ENCODE measurements at places on chromosomes 11 and 22. TPM values are rescaled to one million over a fixed set of nuclear protein-coding genes. Genes with fewer than 3 reads are reported as not detected.

GRCh38 chr22:19876941-19877625, 22.4 kb upstream of the GNB1L start:
- H3K4me1 ChIP-seq, result peaks cover 7% of the 10 kb centered on the region
- H3K36me3 ChIP-seq, result no peaks in the 10 kb centered on the region
- DNase-seq, result peak; percentile 12
- no peak overlapping the region for H3K27ac ChIP-seq
- H3K4me3 ChIP-seq, result no peak overlapping the region

Gene TRPC6
- total RNA-seq, result 0.27 TPM

- no peak overlapping the region for H3K4me3 ChIP-seq
- no peaks in the 10 kb centered on the region for H3K4me1 ChIP-seq
- H3K27ac ChIP-seq, result no peak overlapping the region
- no peaks in the 10 kb centered on the region for H3K27me3 ChIP-seq
- DNase-seq, result no peak
Measured at GRCh38 chr11:65927904-65928397, 8.7 kb downstream of the DRAP1 start.

Gene LGALS1
- 50.7 TPM for total RNA-seq

Gene LDHAL6A
- total RNA-seq, result not detected

DNA sequence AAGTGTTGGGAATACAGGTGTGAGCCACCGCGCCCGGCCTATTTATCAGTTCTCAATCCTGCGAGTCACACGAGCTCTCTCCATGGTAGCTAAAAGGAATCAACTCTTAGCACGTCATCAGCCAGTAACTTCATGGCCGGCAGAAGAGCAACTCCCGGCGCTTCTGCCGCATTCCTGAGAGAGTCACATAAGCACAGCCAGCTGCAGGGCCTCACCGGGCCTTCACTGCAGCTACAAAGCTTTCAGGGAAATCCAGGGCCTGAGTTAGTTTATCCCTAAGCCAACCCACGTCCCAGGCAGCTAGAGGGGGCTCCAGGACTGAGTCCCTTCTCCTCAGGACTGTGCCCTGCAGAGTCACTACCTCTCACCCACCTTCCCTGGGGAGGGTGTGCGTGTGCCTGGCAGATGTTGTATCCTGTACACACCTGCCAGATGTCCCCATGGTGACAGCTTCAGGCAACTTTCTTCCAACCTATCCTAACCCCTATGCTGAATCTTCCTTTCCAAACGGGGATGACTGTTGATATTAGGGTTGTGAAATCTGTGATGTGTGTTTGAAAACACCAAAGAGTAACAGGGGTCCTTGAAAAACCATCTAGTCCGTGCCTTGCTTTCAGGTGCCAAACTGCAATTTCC, 45.9 kb upstream of the ARFGAP3 start:
- H3K4me3 ChIP-seq, result no peak overlapping the region
- H3K4me1 ChIP-seq, result peaks cover 40% of the 10 kb centered on the region
- peaks cover 2% of the 10 kb centered on the region for H3K27me3 ChIP-seq
- peaks cover 5% of the 10 kb centered on the region for H3K36me3 ChIP-seq
- no peak overlapping the region for H3K27ac ChIP-seq

- no peaks in the 10 kb centered on the region for H3K4me1 ChIP-seq
- H3K27me3 ChIP-seq, result no peaks in the 10 kb centered on the region
- no peak overlapping the region for H3K27ac ChIP-seq
- H3K36me3 ChIP-seq, result no peaks in the 10 kb centered on the region
- no peak for DNase-seq
Measured at GRCh38 chr11:22304337-22304961, 33.7 kb upstream of the SLC17A6 start.

DNA sequence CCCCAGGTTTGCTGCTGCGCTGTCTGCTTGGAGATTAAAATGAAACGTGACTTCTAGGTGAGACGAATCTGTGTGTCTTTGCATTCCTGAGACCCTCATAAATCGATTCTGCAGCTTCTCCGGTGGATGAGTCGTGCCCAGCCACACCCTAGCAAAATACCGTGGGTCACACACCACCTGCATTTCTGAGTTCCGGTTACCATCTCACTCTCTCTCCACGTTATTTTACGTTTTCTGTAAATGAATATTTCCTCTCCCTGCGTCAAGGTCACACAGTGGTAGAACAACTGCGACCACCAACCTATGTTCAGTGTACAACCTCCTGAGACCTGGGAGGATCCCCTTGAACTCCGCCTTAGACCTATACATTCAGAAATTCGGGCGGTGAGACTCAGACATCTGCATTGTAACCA, 1.1 kb downstream of the YWHAH start:
- H3K4me1 ChIP-seq, result peaks cover 9% of the 10 kb centered on the region
- DNase-seq, result no peak
- H3K4me3 ChIP-seq, result no peak overlapping the region
- H3K27ac ChIP-seq, result no peak overlapping the region
- H3K36me3 ChIP-seq, result no peaks in the 10 kb centered on the region
- peaks cover 5% of the 10 kb centered on the region for H3K27me3 ChIP-seq

- H3K27me3 ChIP-seq, result peaks cover 22% of the 10 kb centered on the region
- peak; percentile 95 for DNase-seq
- no peak overlapping the region for H3K4me3 ChIP-seq
- H3K27ac ChIP-seq, result peak overlapping the region; percentile 8
- H3K4me1 ChIP-seq, result peaks cover 51% of the 10 kb centered on the region
- peaks cover 4% of the 10 kb centered on the region for H3K36me3 ChIP-seq
Measured at GRCh38 chr11:44936525-44936924, 14.2 kb downstream of the TP53I11 start.

Gene KDELR3
- not detected for total RNA-seq

Gene CRYAB
- 0.64 TPM for total RNA-seq

Gene SYT7
- total RNA-seq, result 93.6 TPM

Gene CAPN5
- total RNA-seq, result 45.0 TPM

- peaks cover 46% of the 10 kb centered on the region for H3K4me1 ChIP-seq
- H3K4me3 ChIP-seq, result no peak overlapping the region
- peaks cover 8% of the 10 kb centered on the region for H3K27me3 ChIP-seq
- H3K36me3 ChIP-seq, result peaks cover 4% of the 10 kb centered on the region
- H3K27ac ChIP-seq, result no peak overlapping the region
Measured at GRCh38 chr22:44998296-44998695, 11.5 kb downstream of the PHF21B start.

Gene GRIK4
- 3.6 TPM for total RNA-seq

DNA sequence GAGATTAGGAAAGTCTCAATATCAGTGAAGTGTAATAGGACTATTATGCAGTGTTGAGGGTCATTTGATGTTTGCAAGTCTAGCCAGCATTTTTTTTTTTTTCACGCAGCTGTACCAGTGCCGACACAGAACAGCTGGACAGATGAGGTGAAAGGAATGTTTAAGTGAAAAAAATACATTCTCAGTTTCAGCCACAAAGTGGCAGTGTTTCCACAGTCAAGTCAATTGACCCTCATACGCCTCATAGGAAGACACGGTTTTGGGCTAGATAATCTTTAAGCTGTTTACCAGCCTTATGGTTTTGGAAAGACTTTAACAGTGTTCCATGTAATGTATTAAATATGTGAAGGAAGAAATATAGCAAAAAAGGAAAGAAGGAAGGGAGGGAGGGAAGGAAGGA, 349.9 kb upstream of the ANO3 start:
- no peaks in the 10 kb centered on the region for H3K4me1 ChIP-seq
- H3K27me3 ChIP-seq, result no peaks in the 10 kb centered on the region
- H3K27ac ChIP-seq, result no peak overlapping the region

Gene DERL3
- total RNA-seq, result 1.2 TPM

Gene TYR
- not detected for total RNA-seq

Gene CCDC87
- 0.51 TPM for total RNA-seq

- no peak overlapping the region for H3K4me3 ChIP-seq
- H3K36me3 ChIP-seq, result no peaks in the 10 kb centered on the region
- no peak overlapping the region for H3K27ac ChIP-seq
- peaks cover 1% of the 10 kb centered on the region for H3K27me3 ChIP-seq
- no peak for DNase-seq
Measured at GRCh38 chr11:122273476-122274191, 157.6 kb upstream of the BLID start.

DNA sequence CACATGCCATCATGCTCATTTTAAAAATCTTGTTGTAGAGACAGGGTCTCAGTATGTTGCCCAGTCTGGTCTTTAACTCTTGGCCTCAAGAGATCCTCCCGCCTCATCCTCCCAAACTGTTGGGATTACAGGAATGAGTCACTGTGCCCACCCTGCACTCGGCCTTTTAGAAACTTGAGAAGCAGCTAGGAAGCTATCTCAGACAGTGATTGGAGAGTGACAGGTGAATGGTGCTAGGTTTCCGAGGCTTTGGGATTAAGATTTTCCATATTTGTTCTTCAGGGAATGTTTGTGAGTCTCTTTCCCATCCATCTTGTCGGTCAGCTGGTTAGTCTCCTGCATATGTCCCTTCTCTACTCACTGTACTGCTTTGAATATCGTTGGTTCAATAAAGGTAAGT, 10.5 kb downstream of the EI24 start:
- H3K27ac ChIP-seq, result no peak overlapping the region
- no peaks in the 10 kb centered on the region for H3K36me3 ChIP-seq
- DNase-seq, result no peak
- H3K4me1 ChIP-seq, result no peaks in the 10 kb centered on the region
- no peak overlapping the region for H3K4me3 ChIP-seq

Gene OR56A1
- 0.15 TPM for total RNA-seq

Gene NFRKB
- 28.8 TPM for total RNA-seq

- no peak overlapping the region for H3K27ac ChIP-seq
- H3K4me3 ChIP-seq, result no peak overlapping the region
- peaks cover 3% of the 10 kb centered on the region for H3K27me3 ChIP-seq
- DNase-seq, result no peak
Measured at GRCh38 chr11:32034149-32034548, 56.7 kb upstream of the RCN1 start.

Gene RNF26
- total RNA-seq, result 20.6 TPM

Gene EXPH5
- 0.44 TPM for total RNA-seq

DNA sequence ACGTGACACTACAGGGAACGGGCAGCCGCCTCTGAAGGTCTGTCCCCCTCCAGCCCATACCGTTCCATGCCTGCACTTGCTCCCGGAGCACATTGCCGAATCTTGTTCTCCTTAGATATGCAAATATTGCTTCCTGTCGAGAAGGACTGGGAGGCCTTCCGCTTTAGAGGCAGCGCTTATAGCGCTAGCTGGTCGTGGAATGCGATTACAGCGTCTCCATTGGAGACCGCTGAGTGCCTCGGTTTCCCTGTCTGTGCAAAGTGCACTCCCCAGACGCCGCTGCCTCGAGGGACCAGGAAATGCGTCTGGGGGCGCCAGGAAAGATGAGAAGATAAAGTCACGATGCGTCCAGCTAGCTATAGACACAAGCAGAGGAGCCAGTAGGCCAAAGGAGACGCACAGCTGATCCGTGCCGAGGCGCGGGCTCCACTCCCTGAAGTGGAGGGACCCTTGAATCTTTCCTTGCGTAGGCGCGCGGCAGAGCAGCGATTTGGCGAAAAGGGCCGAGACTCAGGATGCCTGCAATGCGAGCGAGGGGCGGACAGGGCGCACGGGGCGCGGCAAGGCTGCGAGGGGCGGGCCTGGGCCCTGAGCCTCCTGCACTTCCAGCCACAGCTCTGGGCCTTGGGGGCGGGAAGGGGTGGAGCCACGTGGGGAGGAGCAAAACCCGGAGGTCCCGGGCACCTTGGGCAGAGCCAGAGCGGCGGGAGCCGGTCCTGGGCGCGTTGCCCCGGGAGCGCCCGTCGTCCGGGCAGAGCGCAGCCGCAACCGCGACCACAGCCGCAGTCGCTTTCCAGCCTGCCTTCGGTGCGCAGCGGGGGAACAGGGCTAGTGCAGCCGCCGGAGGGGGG, at the start of gene RASSF10:
RASSF10 (plus strand) TSS at position 692 of the 851 bp plus-strand sequence. CDS start 261 bp downstream, outside the sequence.
- peak; percentile 78 for DNase-seq
- peak within 1 kb of the TSS; percentile 89 for H3K4me3 ChIP-seq
- H3K4me1 ChIP-seq, result peaks cover 4% of the 10 kb centered on the region
- H3K27ac ChIP-seq, result no peak within 1 kb of the TSS
- peaks cover 16% of the 10 kb centered on the region for H3K27me3 ChIP-seq
- H3K36me3 ChIP-seq, result peaks cover 4% of the 10 kb centered on the region

DNA sequence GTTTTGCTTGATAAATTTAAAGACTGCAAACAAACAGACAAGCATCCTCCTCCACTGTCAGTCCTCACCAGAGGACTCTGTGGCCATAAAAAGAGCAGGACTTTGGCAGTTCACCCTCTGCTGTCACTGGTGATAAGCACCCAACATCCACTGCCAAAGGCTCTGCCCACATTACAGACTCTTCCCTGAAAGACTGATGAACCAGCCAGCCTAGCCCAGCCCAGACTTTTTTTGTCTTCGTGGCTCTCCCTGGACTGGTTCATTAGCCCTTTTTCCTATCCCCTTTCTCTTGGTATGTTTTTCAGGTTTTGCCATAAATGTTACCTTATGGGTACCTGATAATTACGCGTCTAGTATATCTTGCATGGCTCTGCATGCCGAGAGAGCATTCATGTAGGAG, 15.1 kb downstream of the ST14 start:
- H3K4me3 ChIP-seq, result no peak overlapping the region
- H3K4me1 ChIP-seq, result peaks cover 6% of the 10 kb centered on the region
- DNase-seq, result no peak
- peaks cover 6% of the 10 kb centered on the region for H3K27me3 ChIP-seq

DNA sequence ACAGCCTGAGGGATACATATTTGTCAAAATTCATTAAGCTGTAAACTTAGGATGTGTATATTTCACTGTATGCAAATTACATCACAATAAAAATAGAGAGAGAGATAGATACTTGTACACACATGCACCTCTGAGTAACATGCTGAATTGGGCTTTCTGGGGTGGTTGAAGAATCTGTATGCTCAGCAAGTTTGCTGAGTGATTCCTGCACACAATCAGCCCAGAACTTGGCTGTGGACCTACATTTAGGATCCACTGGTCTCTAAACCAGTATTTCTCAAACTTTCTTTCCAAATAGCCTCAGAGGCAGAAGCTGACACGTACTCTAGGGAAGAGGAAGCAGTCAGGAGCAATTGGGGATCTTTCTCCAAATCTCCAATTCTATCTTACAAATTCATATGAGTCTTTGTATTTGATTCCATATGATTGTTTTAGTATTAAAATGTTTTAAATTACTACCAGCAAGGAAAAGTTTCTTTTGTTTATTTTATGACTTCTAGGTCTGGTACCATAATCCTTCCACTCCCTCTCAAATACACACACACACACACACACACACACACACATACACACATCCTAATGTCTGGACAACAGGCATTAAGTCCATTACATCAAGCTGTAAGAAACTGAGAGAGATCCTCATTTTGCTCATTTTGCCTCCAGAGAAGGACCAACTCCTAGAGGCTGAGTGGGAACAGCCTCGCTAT, 20.0 kb downstream of the SYT13 start:
- H3K4me1 ChIP-seq, result peaks cover 4% of the 10 kb centered on the region
- H3K4me3 ChIP-seq, result no peak overlapping the region
- H3K36me3 ChIP-seq, result no peaks in the 10 kb centered on the region
- no peak for DNase-seq
- no peaks in the 10 kb centered on the region for H3K27me3 ChIP-seq
- H3K27ac ChIP-seq, result no peak overlapping the region

GRCh38 chr11:93541884-93542810, 1.0 kb downstream of the SMCO4 start:
- peaks cover 6% of the 10 kb centered on the region for H3K4me1 ChIP-seq
- no peak overlapping the region for H3K27ac ChIP-seq
- DNase-seq, result peak; percentile 30

GRCh38 chr22:19966908-19967750, 25.5 kb upstream of the TXNRD2 start:
- H3K27me3 ChIP-seq, result peaks cover 4% of the 10 kb centered on the region
- no peak overlapping the region for H3K4me3 ChIP-seq
- H3K27ac ChIP-seq, result no peak overlapping the region
- DNase-seq, result no peak

- H3K4me3 ChIP-seq, result no peak overlapping the region
- DNase-seq, result no peak
- no peak overlapping the region for H3K27ac ChIP-seq
- peaks cover 6% of the 10 kb centered on the region for H3K4me1 ChIP-seq
Measured at GRCh38 chr11:65850217-65851082, 7.5 kb downstream of the CFL1 start.
